ENCODE measurements at places on chromosomes 16 and 17. TPM values are rescaled to one million over a fixed set of nuclear protein-coding genes. Genes with fewer than 3 reads are reported as not detected.

DNA sequence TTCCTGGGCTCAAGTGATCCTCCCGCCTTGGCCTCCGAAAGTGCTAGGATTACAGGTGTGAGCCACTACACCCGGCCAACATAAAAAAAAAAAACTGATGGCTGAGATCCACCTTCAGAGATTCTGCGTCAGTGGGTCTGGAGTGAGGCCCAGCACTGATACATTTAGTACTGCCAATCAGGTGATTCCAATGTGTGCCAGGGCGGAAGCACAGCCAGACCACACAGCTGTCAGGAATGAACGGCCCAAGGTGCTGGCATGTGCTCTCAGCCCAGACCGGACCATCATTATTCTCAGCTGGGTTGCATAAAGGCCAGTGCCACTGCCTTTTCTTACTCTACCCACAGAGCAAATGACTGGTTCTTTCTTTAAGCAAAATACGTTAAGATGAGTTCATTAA, 1.2 kb upstream of the BCO1 start:
- no peak for DNase-seq
- no peaks in the 10 kb centered on the region for H3K4me1 ChIP-seq
- no peaks in the 10 kb centered on the region for H3K27me3 ChIP-seq
- no peak overlapping the region for H3K4me3 ChIP-seq
- no peak overlapping the region for H3K27ac ChIP-seq
- H3K36me3 ChIP-seq, result no peaks in the 10 kb centered on the region

The MBTPS1 gene
- total RNA-seq, result 97.5 TPM

DNA sequence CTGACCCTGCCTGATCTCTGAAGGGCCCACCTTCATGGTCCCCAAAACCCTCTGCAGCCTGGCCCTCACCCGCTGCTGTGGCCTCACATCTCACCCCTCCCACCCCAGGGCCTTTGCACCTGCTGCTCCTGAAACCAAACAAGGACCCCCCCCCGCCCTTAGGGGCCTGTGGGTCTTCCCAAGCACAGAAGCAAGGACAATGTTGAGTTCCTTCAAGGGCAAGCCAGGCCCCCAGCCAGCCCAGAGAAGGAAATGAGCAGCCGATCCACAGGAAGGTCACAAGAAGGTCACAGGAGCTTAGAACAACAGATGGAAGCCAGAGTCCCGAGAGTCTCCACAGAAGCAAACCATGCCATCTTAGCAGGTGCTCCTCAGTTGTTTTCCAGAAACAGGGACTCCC, 493 bp upstream of the PDE6G start:
- no peaks in the 10 kb centered on the region for H3K4me1 ChIP-seq
- no peaks in the 10 kb centered on the region for H3K36me3 ChIP-seq
- H3K27me3 ChIP-seq, result no peaks in the 10 kb centered on the region
- H3K27ac ChIP-seq, result no peak overlapping the region

DNA sequence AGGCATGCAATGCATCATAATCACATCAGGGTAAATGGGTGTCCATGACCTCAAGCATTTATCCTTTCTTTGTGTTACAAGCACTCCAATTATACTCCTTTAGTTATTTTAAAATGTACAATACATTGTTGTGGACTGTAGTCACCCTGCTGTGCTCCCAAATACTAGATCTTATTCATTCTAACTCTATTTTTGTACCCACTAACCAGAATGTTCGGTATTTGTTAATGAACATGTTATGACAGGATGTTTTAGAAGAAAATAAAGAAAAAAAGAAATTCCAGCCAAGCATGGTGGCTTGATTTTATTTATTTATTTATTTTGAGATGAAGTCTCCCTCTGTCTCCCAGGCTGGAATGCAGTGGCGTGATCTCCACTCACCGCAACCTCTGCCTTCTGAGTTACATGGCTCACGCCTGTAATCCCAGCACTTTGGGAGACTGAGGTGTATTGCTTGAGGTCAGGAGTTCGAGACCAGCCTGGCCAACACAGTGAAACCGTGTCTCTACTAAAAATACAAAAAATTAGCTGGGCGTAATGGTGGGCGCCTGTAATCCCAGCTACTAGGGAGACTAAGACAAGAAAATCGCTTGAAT, 1.8 kb upstream of the NDE1 start:
- no peak overlapping the region for H3K27ac ChIP-seq
- H3K36me3 ChIP-seq, result no peaks in the 10 kb centered on the region
- H3K4me3 ChIP-seq, result no peak overlapping the region
- no peak for DNase-seq
- H3K27me3 ChIP-seq, result no peaks in the 10 kb centered on the region

- no peak for DNase-seq
- no peaks in the 10 kb centered on the region for H3K4me1 ChIP-seq
- no peak overlapping the region for H3K27ac ChIP-seq
- no peak overlapping the region for H3K4me3 ChIP-seq
- H3K27me3 ChIP-seq, result no peaks in the 10 kb centered on the region
- H3K36me3 ChIP-seq, result no peaks in the 10 kb centered on the region
Measured at GRCh38 chr17:83007504-83008185, 71.8 kb upstream of the METRNL start.
